ENCODE measurements at places on chromosomes 13 and 19.
A peak's percentile ranks its signal among the peaks of the same experiment; 100 is the strongest.

DNA sequence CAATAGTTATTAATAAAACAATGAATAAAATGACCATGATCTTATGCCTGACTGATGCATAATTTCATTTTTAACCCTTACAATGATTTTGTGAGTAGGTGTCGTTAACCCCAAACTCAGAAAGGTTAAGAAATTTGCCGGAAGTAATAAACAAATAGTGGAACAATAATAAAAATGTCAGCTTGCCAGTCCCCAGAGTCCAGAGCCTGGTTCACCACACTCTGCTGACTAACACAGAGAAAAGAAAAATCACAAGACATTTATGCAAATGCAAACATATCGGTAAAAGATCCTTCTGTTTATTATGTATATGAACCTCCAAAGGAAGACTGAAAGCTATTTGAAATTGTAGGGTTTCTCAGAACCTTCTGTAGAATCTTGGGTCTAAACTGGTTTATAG is 563.7 kb downstream of the EFNB2 start:
- no peak for DNase-seq

DNA sequence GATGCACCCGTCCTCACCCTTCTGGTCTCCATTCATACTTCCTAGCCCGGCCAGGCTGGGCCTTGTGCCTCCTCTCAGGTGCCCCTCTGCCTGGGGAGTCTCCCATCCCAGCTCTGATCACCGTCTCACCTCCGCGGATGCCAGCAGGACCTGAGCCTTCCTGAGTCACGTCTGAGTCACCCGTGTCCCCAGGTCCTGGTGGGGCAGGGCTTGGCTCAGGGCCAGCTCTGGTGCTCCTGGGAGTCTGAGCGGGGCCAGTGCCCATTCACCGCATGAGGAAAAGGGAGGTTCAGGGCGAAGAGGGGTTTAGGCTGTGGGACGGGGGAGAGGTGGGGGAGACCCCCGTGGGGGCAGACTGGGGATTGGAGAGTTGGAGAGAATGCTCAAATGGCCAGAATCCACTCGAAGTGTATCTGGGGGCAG is 593 bp downstream of the ATP8B3 start:
- peak; percentile 23 for DNase-seq

DNA sequence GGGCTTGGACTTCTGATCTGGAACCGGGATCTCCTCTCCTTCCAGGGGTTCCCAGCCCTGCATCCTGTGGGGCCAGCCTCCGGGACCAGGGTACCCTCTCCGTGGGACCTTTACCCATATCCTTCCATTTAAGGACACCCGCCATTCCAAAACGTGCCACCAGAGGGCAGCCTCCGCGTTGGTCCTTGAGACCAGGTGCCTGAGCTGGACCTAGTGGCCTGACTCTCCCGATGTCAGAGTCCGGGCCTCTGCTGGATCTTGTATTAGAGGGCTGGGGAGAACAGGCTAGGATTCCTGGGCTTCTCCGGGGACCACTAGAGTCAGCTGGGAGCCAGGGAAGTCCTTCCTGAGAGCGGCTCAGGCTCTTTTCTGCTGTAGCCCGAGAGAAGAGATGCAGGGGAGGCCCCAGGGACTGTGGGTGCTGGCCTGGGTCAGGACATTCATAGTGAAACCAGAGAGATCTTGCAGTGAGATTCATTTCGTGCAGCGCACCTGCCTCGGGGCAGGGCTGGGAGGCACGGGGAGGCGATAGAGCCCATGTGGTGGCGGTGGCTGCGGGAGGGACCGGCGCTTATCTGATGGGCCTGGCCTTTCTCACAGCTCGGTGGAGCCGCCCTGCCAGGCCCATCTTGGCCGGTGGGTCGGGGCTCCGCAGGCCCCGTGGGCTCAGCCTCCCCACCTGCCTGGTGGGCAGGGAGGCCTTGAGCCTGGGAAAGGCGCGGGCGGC is 9.8 kb upstream of the SLC7A10 start:
- DNase-seq: peak; percentile 61

DNA sequence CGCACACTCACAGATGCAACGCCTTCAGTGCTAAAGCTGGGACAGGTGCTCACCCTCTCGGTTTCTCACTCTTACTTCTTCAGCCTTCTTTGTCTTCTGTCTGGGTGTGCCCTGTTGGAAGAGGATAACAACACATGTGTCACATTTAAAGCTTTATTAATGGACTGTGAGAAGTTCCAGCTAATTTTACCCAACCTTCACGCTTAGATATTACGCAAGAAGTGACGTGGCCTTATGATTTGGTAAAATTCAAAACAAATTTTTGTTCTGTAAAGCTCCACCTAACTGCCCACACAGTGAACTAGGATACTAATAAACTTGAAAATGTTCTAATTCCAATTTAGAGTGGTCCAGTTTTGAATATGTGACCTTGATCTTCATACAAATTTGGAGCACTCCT is 66.7 kb upstream of the LRCH1 start:
- DNase-seq: no peak

DNA sequence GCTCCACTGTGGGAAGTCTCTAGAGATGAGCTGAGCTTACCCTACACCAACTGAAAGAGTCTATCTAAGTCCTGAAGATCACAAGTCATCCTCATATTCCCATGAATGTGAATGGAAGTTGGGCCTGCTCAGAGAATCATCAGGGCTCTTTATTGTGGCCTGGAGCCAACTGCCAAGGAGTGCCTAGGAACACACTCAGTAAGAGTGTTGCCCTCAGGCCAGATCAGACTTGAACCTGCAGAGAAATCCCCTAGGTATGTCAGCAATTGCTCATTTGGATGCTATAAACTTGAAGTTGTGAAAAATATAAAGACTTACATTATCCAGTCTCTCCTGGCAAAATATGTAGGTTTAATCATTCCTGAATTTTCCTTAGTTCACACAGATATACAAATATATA is 1070.2 kb downstream of the EFNB2 start:
- no peak for DNase-seq

DNA sequence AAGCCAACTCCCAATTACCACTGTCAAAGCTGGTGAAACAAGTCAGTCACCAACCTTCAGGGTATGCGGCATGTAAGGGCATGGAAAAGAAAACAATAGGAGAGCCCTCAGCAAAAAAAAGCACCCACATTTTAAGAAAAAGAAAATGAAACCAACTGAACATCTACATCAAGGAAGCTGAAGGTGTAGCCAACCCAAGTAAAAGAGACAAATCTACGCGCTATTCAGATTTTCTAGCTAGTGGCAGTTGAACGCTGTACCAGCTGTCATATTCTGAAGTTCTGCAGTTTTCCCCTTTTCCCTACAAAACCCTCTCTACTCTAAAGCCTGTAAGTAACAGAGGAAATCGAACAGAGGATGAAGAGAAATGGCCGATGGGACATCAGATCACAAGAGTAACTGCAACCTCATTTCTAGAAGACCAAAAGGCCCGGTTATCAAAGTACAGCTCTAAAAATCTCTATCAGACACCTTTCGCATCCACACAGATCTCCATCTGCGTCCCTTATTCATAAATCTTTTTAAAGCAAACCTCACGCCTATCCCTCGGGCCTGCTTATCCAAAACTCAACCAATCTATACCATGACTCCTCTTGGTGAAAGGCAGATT is 1.4 kb downstream of the MYCBP2 start:
- DNase-seq: no peak

All from CD4-positive, alpha-beta T cell treated with Interferon gamma for 1 hour (primary cell).